ENCODE measurements at places on chromosomes 7 and 10. TPM values are rescaled to one million over a fixed set of nuclear protein-coding genes. Genes with fewer than 3 reads are reported as not detected.

- no peak for DNase-seq
Measured at GRCh38 chr7:101743995-101744360, 73.4 kb upstream of the CUX1 start.

- DNase-seq, result peak; percentile 89
Measured at GRCh38 chr10:33252794-33253203, 81.7 kb downstream of the NRP1 start.

DNA sequence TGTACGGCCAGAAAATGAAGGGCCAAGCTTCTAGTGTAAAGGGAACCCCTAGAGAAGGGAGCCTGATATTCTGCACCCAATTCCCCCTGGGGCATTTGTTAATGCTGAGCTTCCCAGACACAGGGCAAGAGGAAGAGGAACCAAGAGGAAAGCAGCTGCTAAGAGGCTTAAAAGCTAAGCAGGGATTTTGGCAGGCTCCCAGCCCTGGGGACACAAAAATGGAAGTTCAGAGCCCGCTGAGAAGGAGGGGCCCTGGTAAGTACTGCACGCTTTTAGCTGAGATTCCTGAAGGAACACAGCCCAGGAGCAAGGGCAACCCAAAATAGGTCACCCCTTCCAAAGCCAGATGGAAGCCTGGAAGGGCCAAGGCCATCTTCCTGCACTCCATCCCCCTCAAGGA lies 387.3 kb upstream of the MGMT start:
- DNase-seq, result no peak

DNA sequence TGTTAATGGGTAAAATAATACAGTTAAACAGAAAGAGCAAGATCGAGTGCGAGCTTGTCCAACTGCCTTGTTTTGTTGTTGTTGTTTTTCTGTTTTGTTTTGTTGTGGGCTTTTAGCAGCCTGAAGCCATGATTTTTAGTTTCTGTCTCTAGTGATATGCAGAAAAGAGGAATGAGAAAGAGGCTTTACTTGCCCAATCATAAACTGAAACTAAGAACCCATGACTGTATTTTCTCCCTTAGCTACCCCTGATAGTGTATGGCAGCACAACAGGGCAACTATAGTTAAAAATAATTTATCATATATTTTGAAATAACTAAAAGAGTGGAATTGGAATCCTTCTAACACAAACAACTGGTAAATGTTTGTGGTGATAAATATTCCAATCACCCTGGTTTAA lies 493.9 kb downstream of the GLRX3 start:
- no peak for DNase-seq

- DNase-seq, result no peak
Measured at GRCh38 chr10:13340626-13341376, 7.3 kb downstream of the SEPHS1 start.

- DNase-seq, result peak; percentile 11
Measured at GRCh38 chr7:14380881-14381280, 391.4 kb upstream of the ETV1 start.

- DNase-seq, result no peak
Measured at GRCh38 chr7:151432658-151433521, 7.1 kb downstream of the CRYGN start.

- DNase-seq, result peak; percentile 72
Measured at GRCh38 chr10:79081353-79082034, 12.7 kb downstream of the ZMIZ1 start.

GRCh38 chr7:132023466-132023865 lies 467.0 kb upstream of the PODXL start:
- no peak for DNase-seq

GRCh38 chr10:87918254-87918859 lies 54.9 kb downstream of the PTEN start:
- DNase-seq, result no peak

- peak; percentile 95 for DNase-seq
Measured at GRCh38 chr7:99142727-99143520, 984 bp downstream of the SMURF1 start.

- no peak for DNase-seq
Measured at GRCh38 chr7:144873316-144873845, 37.5 kb upstream of the TPK1 start.

DNA sequence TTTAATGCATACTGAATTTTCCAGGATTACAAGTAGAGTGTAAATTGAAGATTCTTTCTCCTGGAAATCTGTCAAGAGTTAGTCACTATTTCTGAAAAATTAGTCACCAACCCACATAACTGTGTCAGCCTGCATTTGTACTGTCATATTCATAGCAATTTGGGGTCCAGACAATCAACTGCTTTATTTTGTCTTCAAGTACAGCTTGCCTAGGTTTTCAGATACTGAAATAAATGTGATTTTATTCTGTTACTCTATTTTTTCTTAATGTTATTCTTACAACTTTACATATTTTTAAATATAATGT lies 55.1 kb downstream of the CUBN start:
- peak; percentile 65 for DNase-seq

- peak; percentile 22 for DNase-seq
Measured at GRCh38 chr10:131943021-131943814, 38.5 kb downstream of the BNIP3 start.

DNA sequence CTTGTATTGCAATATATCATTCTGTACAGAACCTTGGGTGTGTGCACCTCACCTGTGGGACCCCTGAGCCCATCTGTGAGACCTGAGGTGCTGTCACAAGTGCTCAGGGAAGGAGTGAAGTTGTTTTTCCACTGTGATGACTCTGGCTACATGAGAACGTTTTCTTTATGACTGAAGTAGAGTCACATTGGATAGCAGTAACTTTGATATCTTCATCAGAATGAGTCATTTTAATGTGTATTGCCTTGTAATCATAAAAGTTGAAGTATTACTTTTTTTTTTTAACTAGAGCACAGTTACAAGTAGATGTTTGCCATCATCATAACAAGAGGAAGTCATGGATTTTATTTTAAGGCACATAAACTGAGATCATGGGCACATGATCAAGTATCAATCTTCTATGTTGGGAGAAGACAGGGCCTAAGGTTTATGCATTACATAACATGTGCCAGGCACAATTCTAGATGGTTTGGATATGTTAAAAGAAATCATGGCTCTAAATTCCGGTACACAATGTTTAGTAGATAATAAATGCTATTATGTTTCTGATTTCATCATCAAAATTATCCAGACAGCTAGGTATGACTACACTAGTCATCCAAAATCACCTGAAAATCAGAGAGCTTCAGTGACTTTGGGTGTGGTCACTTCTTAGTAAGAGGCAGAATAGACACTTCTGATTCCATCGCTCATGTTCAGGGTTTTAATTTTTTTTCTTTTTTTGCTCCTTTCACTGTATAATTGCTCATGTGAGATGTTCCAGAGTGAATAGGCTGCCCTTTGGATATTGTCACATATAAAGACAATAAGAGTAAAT lies 82.7 kb upstream of the KLF6 start:
- DNase-seq, result no peak

DNA sequence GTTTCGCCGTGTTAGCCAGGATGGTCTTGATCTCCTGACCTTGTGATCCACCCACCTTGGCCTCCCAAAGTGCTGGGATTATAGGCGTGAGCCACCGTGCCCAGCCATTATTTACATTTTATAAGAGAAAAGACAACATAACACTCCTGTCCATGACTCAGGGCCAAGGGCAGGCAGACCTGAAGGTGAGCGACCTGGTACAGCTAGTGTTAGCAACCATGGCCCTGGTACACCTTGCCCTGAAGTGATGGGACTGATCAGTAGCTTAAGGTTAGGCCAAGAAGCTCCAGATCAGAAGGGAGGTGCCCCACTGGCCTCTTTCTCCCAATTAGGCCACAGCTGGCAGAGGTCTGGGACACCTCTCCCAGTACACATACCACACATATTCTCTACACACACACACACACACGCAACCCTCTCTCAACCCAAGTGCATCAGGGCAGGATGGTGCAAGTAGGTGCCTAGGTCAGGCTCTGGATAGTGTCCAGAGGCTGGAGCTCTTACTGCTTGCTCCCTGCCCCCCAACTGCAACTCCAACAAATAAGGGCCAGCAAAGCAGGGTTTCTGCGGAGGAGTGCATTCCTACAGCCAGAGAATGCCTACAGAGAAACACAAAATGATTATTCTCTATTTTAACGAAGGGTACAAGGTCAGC lies 43.8 kb downstream of the DPCD start:
- no peak for DNase-seq

- no peak for DNase-seq
Measured at GRCh38 chr10:60921633-60922032, 22.4 kb downstream of the RHOBTB1 start.

DNA sequence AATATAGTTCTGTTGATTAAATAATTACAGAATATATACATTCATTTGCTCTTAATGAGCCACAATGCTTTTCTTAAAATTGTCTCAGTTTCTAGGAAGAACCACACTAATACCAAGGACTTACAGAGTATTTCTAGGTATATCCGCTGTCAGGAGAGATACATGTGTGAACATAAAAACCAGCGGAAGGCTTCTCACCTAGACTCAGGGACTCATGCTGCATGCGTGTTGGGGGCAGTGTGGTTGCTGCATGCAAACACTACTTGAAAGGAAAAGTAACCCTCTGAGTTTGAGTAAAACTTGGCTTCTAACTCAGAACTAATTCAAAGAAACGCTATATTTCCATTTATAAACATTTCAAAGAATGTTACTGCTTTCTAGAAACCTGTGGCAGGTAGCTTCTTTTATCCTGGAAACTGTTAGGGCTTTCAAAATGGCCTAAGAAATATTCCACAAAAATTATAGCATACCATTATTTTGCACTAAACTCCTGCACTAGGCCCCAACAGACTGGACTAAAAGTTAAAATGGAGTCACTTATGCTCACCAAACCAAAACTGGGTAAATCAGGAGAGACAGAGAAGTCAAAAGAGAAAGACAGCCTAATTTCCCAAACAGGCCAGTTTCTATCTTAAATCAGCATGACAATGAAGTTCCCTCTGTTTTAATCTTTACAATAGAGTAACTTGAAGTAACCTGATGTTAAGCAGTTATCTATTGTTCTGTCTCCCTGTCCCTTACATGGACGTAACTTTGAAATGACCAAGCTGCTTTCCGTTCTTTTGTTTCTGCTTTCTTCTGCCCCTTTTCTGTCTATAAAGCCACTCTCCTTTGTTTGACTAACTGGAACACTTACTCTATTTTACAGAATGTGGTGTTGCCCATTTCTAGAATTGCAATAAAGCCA lies 95.2 kb upstream of the FAM133B start:
- no peak for DNase-seq

DNA sequence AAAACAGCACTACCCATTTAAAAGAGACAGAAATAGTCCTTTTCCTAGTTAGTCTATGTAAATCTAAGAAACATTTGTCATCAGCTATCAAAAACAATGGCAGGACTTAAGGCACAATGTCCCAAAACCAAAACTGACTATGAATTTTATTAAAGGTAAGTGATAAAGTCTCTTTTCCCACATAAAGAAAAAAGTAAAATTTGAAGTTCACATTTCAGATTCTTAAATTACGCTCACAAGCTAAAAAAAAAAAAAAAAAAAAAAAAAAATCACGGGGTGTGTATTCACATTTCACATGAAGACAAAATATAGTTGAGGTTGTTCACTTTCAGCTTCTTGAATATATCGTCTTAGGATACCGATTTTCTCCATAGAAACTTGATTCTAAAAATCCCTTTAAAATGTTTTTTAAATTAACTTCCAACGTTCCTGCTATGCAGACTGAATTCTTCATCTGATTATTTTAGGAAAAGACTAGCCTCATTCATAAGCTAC lies 1.6 kb downstream of the P4HA1 start:
- no peak for DNase-seq

LRRC18 gene
- not detected for total RNA-seq

MICU1 gene
- 85.2 TPM for total RNA-seq

HPSE2 gene
- not detected for total RNA-seq

POM121 gene
- 6.7 TPM for total RNA-seq

SHH gene
- total RNA-seq, result 0.03 TPM

GPR158 gene
- 7.3 TPM for total RNA-seq

DLX6 gene
- total RNA-seq, result not detected

CYP2W1 gene
- total RNA-seq, result not detected

C10orf53 gene
- total RNA-seq, result not detected
